ENCODE measurements at places on chromosomes 1 and 21.

- DNase-seq: no peak
Measured at GRCh38 chr1:204495078-204495753, 611 bp upstream of the PIK3C2B start.

DNA sequence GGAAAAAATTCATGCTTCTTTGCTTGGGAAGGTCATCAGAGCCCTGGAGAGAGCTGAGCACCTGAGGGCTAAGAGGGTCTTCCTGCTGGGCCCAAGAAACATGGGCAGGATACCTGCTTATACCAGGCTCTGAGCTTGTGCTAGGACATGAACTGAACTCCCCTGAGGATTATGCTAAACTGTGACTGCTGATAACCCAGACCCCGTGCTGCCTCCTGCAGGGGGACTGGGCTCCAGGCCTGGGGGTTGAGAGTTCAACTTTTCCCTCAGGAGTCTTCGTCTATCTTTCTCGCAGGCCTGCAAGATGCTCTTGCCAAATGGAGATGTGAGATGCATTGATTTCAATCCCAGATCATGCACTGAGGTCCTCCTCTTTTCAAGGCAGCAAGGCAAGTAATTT, 368.5 kb downstream of the HHAT start:
- no peak for DNase-seq

DNA sequence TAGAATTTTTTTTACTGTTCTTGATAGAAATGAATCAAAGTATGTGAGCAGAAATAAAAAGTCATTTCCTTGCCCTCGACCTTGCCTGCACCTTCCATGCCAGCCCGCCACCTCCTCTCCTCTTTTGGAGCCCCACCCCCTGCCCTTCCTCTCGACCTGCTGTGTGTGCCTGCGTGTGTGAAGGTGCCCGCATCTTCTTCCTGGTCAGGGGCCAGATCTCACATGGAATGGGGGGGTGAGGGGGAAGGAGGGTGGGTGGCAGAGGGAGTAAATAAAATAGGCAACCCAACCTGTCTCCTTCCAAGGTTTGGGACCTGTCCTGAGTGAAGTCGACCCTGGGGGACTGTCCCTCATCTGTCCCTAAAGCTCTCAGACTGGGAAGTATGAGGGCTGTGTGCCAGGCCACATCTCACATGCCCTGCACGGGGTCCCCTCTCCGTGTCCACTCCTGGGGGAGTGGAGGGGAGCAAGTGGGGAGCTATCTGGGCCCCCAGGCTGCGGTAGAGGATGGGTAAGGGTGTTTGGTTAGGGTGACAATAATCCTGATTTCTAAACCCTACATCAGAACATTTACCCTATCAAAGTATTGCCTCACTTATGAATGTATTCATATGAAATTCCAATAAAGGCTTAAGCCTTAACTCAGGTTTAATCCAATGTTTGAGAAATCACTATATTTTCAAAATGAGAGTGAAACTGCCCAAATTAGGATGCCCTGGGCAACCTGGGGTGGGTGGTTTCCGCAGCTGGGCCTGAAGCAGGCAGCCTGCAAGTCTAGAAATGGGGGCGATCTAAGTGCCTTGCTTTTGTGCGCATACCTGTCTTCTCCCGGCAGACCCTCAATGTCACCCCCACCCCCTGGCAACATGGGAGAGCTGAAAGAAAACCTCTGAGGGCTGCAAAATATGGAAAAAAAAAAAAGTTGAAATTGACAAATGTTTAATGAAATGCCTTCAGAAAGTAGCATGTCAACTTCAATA, 15.4 kb downstream of the AMPD2 start:
- DNase-seq: no peak

DNA sequence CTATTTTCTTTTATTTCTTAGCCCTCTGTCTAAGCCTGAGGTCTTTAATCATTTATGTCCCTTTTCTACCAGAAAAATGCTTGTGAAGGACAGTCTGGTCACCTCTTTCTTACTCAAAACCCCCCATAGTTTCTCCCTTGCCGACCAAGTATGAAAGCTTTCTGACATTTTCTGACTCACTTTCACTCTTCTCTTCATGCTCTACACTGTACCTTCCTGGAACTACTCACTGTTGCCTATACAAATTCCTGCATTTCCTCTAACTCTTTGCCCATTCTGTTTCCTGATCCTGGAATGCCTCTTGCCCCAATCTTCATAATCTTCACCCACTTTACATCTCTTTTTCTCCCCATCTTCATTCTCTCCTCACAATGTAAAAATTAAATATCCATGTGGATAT, 380.0 kb downstream of the HHIPL2 start:
- no peak for DNase-seq

DNA sequence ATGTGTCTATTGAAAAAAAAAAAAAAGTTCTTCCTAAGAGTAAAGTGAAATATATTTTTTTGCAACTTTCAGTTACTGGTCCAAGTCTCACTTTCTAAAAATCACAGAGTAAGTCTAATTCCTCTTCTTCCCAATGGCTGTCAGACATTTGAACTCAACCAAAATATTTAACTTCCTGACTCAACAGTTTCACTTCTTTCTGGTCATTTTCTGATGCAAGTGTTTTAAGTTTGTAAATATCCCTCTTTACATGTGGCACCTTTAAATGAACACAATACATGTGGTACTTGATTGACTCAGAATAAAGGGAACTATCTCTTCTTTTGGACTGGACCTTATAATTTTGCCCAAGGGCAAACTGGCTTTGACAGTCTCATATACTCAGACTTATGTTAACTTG, 76.7 kb downstream of the ASH1L start:
- DNase-seq: no peak

- no peak for DNase-seq
Measured at GRCh38 chr21:16377857-16378256, 648.1 kb downstream of the USP25 start.

- no peak for DNase-seq
Measured at GRCh38 chr1:41846625-41847405, 71.9 kb downstream of the HIVEP3 start.

DNA sequence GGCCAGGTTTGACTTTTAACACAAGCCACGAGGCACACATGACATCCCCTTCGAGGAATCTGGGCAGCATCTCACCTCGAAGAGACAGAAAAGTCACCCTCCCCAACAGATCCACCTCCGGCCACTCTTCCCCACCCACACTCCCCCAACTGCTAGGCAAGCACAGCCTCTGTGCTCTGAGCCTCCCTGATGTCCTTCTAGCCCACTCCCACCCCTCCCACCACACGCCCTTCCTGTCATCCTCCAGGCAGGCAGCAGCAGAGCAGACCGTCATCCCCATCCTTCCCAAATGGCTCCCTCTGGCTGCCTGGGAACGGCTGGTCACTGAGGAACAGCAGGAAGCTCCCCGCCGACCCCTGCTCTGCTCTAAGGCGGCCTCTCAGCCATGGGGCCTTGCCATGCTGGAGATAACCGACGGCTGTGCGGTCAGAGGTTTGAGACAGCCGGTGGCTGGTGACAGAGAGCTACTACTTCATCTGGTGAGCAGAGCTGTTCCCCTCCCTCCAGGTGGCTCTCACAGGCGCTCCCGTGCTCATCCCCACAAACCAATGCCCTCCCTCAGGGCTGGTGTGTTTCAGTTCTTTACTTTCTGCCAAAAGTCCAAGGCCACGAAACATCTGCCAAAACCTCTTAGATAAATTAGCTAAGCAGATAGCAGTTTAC, 25.6 kb downstream of the NPHP4 start:
- DNase-seq: no peak

DNA sequence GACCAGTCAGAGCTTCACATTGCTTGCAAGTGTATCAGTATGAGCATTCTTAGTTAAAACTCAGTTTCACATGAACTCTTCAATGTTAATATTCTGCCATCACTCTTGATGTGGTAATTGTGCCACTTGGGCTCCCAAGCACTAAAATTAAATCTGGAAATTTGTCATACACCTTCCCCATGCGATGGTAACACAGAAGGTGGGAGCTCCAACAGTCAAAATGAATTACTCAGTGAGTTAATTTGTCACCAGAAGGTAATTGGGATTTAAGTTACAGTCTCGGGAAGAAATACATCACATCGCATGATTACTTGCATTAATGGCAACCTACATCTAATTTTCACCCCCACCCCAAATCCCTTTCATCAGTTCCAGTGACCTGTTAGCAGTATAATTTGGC, 376.5 kb upstream of the DAB1 start:
- DNase-seq: no peak

DNA sequence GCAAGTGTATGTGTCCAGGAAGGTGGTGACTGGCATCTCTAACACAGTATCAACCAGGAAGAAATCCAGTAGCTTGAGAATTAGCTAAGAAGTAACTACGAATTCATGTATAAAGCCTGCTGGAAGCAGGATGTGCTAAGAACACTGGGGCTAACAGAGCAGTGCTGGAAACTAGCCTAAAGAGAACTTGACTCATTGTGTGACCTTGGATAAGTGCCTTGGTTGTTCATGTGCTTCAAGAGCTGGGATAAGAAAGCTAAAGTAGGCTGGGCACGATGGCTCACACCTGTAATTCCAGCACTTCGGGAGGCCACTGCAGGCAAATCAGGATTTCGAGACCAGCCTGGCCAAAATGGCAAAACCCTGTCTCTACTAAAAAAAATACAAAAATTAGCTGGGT, 186.9 kb downstream of the RRAGC start:
- DNase-seq: no peak

DNA sequence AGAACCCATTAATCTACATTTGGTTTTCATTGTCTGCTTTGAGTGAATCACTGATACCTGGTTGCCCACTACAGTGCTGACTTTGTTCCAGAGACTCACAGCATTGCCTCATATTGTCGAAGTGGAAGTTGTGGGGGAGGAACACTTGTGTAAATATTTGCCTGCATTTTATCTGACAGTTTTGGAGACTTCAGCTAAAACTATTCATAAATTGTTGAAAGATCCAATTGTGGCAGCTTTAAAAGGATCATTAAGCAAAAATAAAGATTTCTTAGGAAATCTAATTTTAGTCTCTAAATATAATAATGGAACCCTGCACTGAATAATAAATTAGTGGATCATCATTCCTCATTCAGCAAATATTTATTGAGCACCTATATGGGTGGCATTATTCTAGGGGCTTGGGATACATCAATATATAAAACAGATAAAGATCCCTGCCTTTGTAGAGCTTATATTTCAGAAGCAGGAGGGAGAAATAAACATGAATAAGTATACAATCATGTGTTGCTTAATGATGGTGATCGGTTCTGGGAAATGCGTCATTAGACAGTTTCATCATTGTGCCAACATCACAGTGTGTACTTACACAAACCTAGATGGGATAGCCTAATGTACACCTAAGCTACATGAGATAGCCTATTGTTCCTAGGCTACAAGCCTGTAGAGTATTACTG, 73.5 kb downstream of the OSBPL9 start:
- no peak for DNase-seq

GRCh38 chr1:2177946-2178538, 16.5 kb downstream of the FAAP20 start:
- no peak for DNase-seq

DNA sequence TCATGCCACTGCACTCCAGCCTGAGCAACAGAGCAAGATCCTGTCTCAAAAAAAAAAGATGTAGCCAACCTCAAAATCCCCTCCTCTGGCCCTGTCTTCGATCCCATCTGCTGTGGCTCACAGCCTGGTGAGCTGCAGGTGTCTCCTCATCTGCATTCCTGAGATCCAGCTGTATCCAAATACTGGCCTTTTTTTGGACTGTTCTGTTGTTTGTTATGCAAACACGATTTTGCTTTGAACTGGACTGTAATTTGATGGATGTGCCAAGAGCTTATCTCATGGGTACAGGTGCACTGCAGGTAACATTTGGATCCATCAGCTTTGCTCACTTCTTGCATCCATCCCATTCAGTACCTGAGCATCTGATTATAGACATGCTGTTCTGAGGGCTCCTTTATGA, 14.1 kb upstream of the FAM43B start:
- DNase-seq: no peak

GRCh38 chr1:56816264-56816663, 2.9 kb downstream of the FYB2 start:
- DNase-seq: no peak

DNA sequence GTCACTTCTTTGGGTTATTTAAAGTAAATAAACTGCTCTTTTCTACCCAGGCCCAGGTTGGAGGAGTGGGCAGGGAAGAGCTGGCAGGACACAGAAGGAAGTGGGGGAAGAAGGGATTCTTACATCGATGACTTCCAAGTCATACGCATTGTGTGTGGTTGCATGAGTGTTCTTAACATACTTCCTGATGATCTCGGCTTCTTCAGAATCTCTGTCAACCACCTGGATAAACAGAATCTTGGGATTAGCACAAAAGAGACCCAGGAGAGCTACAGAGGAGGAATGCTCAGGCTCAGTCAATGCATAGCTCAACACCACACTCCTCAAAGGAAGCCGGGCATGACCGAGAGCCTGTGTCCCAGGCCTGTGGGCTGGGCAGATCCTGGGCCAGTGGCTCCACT, 42.1 kb downstream of the PARP1 start:
- DNase-seq: no peak

GRCh38 chr1:22263359-22263758, 120.5 kb upstream of the WNT4 start:
- DNase-seq: no peak

GRCh38 chr1:181397845-181398244, 85.5 kb upstream of the CACNA1E start:
- no peak for DNase-seq

DNA sequence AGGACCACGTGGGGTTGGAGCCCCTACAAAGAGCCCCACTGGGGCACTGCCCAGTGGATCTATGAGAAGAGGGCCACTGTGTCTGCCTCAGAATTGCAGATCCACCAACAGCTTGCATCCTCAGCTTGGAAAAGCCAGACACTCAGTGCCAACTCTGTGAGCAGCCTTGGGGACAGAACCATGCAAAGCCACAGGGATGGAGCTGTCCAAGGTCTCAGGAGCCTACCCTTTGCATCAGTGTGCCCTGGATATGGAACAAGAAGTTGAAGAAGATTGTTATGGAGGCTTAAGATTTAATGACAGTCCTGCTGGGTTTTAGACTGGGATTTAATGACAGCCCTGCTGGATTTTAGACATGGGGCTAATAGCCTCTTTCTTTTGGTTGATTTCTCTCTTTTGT, 1670.9 kb downstream of the PLA2G4A start:
- DNase-seq: no peak

DNA sequence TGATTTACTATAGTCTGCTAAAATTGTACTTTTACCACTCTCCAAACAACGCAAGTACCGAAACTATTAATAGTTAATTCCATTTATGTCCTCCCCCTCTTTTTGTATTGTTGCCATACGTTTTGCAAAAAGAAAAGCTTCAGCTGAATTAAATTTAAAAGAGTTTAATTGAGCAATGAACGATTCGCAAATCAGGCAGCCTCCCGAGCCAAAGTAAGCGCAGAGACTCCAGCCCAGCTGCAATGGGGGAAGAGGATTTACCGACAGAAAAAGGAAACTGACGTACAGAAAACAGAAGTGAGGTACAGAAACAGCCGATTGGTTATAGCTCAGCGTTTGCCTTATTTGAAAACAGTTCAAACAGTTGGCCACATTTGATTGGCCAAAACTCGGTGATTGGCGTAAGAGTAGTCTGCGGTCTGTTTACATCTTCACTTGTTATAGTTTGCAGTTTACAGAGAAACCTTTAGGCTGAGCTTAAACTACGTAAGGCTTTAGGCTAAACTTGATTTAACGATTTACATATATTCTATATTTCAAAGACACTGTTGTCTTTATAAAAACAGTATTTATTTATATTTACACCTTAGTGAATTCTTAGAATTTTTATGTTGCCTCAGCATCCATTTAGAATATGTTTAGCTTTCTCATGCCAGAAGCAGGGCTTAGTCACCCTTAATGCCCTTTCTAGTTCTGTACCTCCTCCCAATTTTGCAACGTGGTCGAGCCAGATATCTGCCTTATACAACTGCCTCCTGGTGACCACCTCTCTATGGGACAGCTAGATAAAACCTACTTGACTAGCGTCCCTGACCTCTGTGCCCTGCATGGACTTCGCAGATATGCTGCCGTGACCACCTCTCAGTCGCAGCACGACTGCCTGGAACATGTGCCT, 23.8 kb downstream of the CR1 start:
- DNase-seq: no peak

Measured in KBM-7 (cell line).